ENCODE measurements at places on chromosomes 16 and 17. TPM values are rescaled to one million over a fixed set of nuclear protein-coding genes. Genes with fewer than 3 reads are reported as not detected.

DNA sequence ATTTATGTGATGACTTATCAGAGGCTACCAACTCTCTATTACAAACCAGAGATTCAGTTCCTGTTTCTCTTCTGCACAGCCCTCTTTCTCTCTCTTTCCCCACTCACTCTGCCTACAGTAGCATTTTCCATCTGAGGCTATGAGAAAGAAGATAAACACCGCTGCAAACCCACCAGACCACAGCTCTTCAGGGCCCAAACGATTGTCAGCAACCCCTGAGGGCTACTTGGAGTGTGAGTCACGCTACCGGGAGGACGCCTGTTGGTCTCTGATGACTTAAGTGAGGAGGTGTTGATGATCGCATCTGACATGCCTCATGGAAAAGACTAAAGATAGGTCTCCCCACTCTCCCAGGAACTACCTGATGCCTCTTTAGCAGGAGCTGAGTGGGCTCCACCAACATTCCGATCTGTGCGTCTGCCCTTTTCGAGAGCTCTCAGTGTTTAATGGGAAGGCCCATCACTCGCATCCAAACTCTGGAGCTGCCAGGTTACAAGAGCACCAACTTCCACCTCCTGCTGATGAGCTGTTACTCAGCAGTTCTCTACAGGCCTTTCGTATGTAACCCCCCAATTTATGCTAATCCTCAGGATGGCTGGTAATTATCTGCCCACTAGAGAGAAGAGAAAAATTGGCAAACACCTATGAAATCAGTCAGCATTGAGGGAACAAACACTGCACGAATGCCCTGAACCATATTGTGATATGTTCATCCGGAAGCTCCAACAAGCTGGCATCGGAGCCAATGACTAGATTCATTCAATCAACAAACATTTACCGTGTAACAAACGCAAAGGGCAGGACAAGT, 9.2 kb downstream of the GRIN2A start:
- DNase-seq: no peak

- no peak for DNase-seq
Observed at GRCh38 chr17:35510052-35510451, 27.4 kb downstream of the SLFN12L start.

DNA sequence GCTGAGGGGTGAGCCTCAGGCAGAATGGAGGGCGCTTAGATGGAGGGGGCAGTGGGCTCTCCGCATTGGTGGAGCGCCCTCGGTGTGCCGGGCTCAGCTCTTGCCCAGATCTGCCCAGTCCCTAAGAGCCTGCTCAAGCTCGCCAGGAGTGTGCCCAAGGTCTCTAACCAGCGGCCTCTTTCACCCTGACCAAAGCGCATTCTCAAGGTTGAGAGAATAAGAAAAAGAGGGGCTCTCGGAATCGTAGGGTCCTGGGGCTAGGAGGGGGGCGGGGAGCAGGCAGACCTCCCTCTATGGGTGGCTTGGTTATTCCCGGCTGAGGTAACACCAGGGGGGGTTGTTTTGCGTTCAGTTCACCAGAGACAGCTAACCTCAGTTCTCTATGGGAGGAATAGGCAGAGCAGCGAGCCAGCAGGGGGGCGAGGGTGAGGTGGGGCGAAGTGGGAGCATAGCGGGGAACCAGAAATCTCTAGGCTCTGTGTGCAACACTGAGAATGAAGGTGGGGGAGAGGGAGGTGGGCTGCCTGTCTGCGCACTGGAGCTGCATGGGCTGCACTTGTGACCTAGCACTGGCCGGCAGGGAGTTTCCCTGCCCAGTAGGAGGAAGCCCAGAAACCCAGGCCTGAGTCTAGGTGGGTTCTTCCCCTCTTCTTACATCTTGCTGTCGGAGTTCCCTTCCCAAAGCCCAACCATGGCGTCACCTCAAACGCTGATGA, 3.0 kb downstream of the TMEM132E start:
- no peak for DNase-seq

EFNB3 gene
- total RNA-seq: 0.12 TPM
